ENCODE measurements at places on chromosomes 7 and 10.

- no peak for DNase-seq
Measured at GRCh38 chr7:100966542-100967291, 2.6 kb upstream of the MUC12 start.

- no peak for DNase-seq
Measured at GRCh38 chr7:112122798-112123197, 83.4 kb downstream of the DOCK4 start.

DNA sequence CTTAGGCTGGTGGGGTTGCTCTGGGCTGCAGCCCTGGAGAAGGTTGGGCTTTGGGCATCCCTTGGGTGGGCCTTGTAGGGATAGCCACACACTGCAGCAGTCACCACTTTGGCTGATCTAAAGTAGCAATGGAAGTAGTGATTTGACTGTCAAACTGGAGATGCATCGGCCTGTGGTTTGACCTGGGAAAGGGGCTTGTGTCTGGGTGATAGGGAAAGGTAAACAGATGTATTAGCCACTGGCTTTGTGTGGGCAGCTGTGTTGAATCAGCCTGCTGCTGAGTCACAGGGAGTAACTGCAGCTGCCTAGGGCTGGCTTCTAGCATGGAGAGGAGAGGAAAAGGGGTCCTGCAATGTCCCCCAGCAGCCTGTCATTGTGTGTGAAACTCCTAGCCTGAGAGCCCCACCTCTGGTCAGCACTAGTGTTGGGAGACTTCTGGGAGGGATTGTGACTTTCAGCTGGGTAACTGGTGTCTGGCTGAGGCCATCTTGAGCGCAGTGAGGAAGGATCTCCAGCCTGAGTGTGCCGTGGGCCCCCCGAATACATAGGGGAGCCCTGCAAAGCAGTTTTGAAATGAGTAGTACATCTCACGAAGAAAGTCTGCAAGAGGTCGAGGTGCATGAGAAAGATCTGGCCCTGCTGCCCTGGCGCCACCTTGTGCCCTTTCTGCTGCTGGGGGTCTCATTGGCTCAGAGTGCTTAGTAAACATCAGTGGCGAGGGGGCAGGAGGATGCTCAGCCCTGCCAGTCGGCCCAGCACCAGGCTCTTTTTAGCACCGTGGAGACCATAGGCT lies 117.3 kb downstream of the FANK1 start:
- DNase-seq = no peak

- DNase-seq = no peak
Measured at GRCh38 chr10:129969911-129970464, 5.9 kb upstream of the EBF3 start.

- DNase-seq = no peak
Measured at GRCh38 chr7:70700941-70701425, 431.0 kb upstream of the GALNT17 start.

DNA sequence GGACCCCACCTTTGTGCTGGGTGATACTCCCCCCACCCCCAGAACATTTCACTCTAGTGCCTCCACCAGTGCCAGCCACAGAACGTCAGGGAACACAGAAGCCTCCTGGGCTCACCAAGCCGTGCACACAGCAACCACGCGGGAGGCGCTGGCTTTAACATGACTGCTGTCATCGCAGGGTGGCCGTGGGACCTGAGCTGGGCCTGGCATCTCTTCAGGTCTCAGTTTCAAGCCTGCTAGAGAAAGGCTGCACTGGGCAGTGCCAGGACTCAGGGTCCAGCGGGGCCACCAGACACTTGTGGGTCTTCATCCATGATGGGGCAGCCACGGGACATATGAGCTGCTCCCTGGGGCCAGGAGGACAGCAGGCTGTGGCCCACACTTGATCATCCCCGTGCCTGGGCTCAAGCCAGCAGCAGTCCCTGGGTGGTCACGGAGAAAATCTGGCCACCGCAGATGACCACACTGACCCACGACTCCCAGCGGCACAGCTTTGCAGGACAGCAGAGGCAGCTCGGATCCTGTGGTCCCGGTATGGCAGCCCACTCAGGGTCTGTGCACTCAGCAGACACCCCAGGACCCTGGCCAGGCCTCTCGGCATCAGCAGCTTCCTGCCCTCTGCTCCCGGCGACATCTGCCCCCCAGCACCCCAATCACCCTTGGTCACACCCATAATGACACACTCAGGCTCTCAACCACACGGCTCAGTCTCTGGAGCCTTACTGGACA lies 44.2 kb downstream of the CAMK2B start:
- DNase-seq = peak; percentile 13

- DNase-seq = no peak
Measured at GRCh38 chr7:115973406-115973805, 57.2 kb downstream of the TFEC start.

DNA sequence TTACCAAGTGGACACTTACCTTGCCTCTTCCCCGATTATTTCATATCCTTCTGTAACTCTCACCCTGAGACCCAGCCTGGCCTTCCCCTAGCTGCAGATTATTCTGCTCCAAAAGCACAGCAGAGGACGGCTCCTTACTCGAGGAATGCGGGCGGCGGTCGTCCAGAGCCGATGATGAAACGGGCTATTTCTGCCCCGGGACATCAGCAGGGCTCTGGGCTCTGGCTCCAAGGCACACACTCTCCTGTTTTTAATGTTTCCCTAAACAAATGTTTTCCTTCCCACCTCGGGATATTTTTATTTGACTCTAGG lies 343 bp upstream of the C10orf71 start:
- DNase-seq = no peak

DNA sequence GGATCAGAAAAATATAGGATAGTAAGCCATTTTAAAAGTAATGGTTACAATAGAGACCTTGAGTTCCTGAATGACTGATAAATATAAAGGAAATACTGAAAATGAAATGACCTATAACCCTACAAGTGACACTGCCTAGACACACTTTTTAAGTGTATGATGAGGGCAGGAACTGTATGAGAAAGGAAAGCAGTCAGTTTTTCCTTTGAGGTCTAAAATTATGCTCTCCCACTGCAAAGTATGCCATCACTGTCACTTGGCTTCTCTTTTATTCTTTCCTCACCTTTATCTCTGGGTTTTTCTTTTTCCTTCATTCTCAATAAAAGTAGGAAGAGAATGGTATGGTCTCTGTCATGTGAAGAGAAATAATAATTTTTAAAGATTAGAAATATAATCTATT lies 13.5 kb downstream of the REEP3 start:
- DNase-seq = no peak

DNA sequence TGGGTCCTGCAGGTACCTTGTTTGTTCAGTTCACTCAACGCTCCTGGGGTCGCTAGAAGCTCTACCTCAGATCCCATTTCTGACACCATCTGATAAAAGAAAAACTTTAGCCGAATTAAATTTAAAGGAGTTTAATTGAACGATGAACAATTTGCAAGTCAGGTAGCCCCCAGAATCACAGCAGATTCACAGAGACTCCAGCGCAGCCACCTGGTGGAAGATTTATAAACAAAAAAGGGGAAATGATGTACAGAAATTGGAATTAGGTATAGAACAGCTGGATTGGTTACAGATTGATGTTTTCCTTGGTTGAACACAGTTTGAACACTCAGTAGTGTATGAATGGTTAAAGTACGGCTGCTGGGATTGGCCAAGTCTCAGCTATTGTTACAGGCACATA lies 23.1 kb downstream of the FBXL13 start:
- no peak for DNase-seq

GRCh38 chr10:58842860-58843376 lies 330.2 kb downstream of the BICC1 start:
- DNase-seq = no peak

DNA sequence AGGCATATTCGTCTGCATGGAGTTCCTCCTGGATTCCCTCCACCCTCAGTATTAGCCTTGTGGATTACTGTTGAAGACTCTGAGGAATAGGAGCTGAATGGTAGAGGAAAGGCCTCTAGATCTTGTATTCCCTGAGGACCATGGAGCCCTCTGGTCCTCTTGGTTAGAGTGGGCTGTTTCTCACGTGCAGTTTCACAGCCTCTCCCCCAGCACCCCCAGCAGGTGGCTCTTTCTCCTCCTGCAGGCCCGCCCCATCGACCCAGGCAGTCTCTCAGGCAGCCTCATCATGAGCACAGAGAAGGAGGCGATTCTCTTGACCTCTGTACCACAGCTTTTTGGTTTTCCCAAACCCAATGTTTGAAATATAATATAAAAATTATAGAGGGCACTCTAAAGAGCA lies 102.0 kb downstream of the WNT2 start:
- DNase-seq = no peak

GRCh38 chr10:70578371-70578947 lies 24.1 kb downstream of the PRF1 start:
- no peak for DNase-seq

- no peak for DNase-seq
Measured at GRCh38 chr7:96996111-96996957, 9.0 kb upstream of the DLX6 start.

DNA sequence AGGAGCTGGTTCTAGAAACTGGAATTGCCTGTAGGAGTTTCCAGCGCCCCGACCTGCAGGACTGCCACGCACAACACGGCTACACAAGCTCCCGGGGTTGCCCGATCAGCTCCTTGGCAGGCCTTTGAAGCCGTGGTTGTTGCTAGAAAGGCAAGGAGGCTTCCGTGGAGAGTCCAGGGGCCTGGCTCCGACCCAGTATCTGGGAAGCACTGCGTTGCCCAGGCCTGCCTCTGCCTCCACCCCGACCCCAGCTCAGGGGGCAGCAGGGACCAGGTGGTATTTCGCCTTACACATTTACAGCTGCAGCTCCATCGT lies 54.4 kb downstream of the PROSER2 start:
- no peak for DNase-seq

DNA sequence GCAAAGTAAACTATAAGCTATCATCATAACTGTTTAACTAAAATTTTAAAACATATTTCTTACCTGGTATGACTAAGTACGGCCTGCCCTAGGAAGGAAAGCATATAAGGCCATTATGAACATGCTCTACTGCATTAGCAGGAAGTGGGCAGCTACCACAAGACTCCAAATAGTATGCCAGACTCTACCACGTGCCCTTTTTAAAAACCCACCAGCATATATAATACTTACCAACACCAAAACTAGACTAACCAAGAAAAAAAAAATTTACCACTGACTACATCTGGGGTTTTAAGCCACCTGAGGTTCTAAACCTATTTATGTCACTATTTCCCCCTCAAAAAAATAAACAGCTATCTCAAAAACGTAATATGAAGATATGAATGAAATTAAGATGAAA lies 30.1 kb downstream of the NUDCD3 start:
- no peak for DNase-seq

- DNase-seq = no peak
Measured at GRCh38 chr10:60795465-60796202, 17.4 kb downstream of the CDK1 start.

DNA sequence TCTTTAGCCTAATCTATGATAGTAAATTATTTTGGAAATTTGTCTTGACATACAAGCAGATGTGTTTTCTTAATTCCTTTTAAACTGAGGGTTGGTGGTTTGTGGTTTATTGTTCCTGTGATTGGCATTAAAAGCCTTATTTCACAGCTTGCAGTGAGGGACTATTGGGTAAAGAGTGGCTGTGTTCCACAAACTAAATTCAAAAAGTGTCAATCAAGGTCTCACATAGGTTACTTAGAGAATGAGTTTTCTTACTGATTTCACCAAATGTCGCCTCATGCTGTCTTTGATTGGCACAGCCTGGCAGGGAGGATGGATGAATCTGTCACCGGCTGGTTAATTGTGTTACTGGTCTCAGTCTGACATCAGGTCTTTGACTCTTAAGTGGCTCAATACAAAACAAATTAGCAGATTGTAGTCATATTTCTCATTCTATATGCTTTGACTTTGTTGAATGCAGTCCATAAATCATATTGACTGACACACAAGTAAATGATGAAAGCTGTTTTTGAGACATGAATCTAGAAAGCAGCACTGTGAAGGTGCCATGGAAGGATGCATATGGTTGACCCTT lies 66.8 kb upstream of the CYP26C1 start:
- no peak for DNase-seq

- DNase-seq = no peak
Measured at GRCh38 chr7:42869131-42870020, 42.5 kb downstream of the C7orf25 start.

- DNase-seq = no peak
Measured at GRCh38 chr7:152093717-152094116, 68.2 kb downstream of the GALNT11 start.

GRCh38 chr10:8670461-8670860 lies 616.0 kb downstream of the GATA3 start:
- DNase-seq = no peak

DNA sequence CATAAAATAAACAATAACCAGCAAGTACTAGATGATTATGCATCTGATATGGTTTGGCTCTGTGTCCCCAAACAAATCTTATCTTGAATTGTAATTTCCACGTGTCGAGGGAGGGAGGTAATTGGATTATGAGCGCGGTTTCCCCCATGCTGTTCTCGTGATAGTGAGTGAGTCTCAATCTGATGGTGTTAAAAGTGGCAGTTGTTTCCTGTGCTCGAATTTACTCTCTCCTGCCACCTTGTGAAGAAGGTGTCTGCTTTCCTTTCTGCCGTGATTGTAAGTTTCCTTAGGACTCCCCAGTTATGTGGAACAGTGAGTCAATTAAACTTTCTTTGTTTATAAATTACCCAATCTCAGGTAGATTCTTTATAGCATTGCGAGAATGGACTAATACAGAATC lies 15.1 kb downstream of the CNTNAP2 start:
- no peak for DNase-seq

- DNase-seq = no peak
Measured at GRCh38 chr7:593324-594115, 73.9 kb upstream of the PDGFA start.

- DNase-seq = no peak
Measured at GRCh38 chr10:17220652-17221100, 7.4 kb upstream of the VIM start.

DNA sequence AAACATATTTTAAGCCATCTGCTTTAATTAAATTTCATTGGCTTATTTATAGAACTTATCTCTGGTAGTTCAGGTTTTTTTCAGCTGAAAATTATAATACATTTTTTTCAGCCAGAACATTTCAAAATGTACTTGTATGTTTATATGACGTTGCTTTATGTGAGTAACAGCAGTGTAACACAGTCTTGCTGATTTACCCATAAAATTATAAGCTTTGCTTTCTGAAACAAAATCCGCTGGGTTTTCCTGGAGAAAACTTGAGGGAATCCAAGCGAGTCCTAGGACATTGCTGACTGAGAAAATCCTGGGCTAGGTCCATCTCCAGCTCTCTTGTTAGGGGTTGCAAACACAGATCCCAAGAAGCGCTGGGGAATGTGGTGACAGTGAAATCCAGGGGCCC lies 112.2 kb upstream of the GATA3 start:
- no peak for DNase-seq

DNA sequence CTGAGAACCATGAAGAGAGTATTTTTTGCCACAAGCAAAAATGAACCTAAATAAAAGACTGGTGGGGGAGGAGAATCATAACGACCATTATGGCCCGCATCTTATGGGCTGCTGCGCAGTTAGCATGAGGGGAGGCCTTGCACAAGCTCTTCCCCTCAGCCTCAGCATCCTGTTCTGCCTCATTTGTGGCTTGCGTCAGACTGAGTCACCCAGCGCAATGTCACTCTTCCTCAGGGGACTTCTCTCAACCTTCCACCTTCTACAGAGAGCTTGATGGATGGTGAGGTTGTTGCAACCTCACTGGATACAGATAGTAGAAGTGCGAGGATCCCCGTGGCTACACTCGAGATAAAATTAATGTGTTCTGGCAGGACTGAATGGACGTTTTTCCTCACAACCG lies 16.8 kb upstream of the GPR15LG start:
- no peak for DNase-seq

All from 8988T (cell line).